NCI-H510A (cell line): ENCODE measurements at places on chromosomes 11 and 22.

DNA sequence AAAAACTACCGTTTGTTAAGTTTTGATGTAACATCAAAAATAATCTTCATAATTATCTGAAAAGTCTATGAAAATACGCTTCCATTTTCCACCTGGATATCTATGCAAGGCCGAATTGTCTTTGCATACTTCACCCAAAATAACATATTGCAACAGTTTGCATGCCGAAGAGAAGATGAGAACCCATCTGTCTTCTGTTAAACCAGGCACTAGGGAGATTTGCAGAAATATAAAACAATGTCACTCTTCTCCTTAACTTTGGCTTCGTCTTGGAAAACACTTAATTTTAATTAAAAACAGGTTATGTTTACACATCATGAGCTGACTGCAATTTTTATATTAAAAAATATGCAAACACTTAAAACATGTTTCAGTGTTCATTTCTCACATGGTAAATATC is 1325.8 kb downstream of the TBC1D22A start:
- DNase-seq = no peak

- no peak for DNase-seq
Measured at GRCh38 chr22:31333641-31334040, 12.5 kb downstream of the PATZ1 start.

GRCh38 chr22:41902932-41903421 is 11.9 kb downstream of the SHISA8 start:
- no peak for DNase-seq

- no peak for DNase-seq
Measured at GRCh38 chr11:20249378-20249777, 89.1 kb upstream of the DBX1 start.

DNA sequence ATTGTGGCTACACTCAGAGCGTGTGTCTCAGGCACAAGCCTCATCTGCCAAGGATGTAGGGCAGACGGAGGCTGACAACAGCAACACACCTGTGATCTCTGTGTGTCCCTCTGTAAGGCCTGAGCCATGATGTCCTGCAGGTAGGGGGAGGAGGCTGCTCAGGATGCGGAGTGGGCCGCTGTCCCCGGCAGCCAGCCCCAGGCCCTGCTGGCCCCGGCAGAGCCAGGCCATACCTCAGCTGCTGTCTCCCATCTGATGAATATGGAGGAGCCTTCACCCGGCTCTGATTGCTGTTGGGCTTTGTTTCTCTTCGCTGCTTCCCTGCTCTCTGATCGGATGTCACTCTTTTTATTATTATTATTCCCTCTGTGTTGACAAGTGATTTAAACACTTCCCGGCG is 83.6 kb upstream of the NCAM1 start:
- no peak for DNase-seq

DNA sequence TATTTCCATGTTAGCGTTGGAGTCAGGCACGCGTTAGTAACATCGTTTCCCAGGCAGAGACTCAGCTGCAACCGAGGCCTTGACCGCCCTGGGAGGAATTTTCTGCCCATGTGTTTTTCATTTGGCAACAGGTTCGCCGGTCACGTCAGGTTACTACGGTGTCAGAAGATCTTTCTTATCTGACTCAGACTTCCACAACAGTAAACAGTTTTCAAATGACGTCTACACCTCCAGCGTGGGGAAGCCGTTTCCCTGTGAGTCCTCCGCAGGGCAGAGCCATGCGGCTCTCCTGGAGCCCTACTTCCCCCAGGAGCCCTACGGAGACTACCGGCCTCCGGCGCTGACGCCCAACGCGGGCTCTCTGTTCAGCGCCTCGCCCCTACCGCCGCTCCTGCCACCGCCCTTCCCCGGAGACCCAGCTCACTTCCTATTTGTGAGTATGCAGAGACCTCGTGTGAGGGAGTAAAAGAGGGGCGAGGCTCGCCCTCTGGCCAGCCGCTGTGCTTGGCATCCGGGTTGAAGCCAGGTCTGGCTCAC is 14.3 kb upstream of the POU2AF3 start:
- DNase-seq = no peak

DNA sequence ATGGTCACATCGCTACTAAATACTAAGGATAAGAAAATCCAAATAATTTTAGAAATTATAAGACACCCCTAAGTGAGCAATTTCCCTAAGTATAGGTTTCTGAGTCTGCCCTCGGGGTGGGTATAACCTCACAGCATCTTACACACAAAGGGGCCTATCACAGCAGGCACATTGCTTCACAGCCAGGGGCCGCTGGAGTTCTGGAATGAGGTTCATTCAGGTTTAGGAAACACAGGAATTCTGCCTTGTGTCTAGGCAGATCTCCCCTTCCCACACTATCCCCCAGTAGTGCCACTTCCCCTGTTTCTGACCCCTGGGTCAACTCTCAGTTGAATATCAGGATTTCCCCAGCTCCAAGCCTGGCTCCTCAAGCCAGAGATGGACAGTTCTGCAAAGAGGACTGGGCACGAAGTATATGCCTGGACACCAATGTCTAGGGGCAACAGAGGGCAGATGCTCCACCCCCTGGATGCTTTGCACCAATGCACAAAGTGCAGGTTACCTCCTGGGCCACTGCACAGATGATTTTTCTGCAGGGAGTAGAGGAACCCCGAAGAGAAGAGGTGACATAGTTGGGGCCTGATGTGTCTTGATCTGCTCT is 11.4 kb downstream of the TUBA8 start:
- no peak for DNase-seq

DNA sequence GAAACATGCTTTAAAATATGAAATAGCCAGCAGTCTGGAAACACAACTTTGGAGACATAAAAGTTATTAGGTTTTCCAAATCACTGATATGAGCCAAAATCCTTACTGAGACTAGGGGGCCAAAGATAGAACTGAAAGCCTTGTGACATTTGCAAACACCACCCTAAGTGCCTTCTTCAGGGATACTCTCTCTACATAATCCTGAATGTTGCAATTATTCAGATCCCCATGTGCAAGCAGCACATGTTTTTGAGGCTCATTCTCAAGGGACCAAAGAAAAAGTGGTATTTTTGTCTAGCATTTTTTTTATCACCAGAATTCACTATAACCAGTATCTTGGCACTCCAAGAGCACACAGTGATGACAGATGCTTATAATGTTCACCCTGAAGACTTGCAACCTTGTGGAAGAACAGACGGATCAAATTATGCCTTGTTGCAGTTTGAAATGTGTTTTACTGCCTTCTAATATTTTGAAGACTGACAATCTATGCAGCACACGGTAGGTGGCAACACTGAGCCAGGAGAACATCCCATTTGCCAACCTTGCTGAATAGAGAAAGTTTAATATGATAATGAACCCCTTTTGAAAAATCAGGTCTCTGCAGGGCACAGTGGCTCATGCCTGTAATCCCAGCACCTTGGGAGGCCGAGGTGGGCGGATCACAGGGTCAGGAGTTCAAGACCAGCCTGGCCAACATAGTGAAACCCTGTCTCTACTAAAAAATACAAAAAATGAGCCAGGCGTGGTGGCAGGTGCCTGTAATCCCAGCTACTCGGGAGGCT is 78.5 kb downstream of the PLEKHA7 start:
- DNase-seq = no peak

GRCh38 chr22:20864186-20864908 is 5.5 kb downstream of the SNAP29 start:
- DNase-seq = no peak

GRCh38 chr11:117618302-117618981 is 178.6 kb downstream of the DSCAML1 start:
- peak; percentile 44 for DNase-seq

- peak; percentile 9 for DNase-seq
Measured at GRCh38 chr22:42462016-42462415, 29.8 kb upstream of the NFAM1 start.

DNA sequence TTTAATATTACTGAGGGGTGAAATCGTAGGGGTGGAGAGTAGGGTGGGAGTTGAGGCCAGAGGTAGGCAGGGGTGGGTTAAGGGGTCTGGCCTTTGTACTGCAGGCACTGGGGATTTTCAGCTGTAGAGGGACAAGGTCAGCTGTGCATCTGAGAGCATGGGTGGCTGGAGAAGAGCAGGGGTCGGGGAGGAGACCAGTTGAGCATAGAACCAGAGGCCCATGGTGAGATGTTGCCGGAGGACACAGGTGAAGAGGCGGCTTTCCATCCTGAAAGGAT is 12.1 kb upstream of the CELSR1 start:
- DNase-seq = no peak

GRCh38 chr11:72514331-72514730 is 80.0 kb upstream of the CLPB start:
- DNase-seq = no peak

- DNase-seq = no peak
Measured at GRCh38 chr11:77207019-77207485, 79.0 kb downstream of the MYO7A start.

GRCh38 chr11:33670250-33671011 is 30.2 kb downstream of the C11orf91 start:
- no peak for DNase-seq

- no peak for DNase-seq
Measured at GRCh38 chr11:133403900-133404299, 128.4 kb downstream of the OPCML start.

GRCh38 chr11:24478718-24479117 is 18.1 kb upstream of the LUZP2 start:
- DNase-seq = no peak

GRCh38 chr11:69238573-69239351 is 55.2 kb upstream of the MYEOV start:
- DNase-seq = no peak

GRCh38 chr11:1077033-1077416 is 2.4 kb downstream of the MUC2 start:
- DNase-seq = no peak

DNA sequence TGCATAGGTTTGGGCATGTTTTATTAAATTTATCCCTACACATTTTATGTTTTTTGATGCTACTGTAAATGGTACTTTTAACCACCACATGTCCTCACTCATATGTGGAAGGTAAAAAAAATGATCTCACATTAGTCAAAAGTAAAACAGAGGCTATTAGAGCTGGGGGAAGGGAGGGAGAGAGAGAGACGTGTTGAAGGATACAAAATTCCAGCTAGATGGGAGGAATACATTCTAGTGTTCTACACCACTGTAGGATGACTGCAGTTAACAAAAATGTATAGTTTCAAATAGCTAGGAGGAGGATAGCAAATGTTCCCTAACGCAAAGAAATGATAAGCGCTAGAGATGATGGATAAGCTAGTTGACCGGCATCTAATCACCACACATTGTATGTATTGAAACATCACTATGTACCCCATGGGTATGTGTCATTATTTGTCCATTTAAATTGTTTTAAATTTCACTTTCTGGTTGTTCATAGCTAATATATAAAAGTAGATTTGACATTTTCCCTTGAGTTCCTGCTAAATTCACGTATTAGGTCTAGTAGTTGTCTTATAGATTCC is 9.9 kb upstream of the GNB1L start:
- DNase-seq = no peak

GRCh38 chr11:121588747-121589146 is 136.0 kb upstream of the SORL1-AS1 start:
- DNase-seq = no peak

DNA sequence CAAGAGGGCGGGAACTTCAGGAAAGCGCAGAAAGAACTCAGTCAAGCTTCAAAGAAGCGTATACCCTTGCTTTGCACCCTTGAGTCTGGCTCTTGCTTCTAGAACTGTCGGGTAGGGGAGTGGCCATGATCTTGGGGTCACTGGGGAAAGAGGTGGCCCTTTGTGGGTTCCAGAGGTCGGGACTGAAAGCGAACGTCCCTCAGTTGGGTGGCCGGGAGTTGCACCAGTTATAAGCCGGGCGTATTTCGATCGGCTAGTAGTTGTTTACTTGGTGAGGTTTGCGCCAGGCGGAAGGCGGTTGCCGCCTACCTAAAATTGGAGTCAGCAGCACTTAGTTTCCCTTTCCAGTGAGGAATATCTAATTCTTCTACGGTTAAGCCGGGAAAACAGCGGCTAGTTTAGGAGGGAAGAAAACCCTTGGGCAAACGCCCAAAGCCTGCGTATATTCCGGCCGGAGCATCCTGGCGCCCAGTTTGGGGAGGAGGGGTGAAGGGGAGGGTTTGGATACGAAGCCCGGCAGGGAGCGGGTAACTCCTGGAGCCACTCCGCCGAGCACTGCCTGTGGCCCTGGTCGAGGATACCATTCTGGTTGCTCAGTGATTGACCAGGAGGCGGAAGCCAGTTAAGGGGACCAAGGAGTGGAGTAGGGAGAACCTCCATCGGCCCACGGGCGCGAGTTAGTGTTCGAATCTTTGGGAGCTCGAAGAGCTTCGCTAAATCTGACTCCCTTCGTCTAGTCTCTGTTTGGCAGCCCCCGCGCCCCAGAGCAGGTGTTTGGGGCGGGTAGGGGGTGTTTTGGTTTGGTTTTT is 807 bp upstream of the WT1 start:
- DNase-seq = no peak

DNA sequence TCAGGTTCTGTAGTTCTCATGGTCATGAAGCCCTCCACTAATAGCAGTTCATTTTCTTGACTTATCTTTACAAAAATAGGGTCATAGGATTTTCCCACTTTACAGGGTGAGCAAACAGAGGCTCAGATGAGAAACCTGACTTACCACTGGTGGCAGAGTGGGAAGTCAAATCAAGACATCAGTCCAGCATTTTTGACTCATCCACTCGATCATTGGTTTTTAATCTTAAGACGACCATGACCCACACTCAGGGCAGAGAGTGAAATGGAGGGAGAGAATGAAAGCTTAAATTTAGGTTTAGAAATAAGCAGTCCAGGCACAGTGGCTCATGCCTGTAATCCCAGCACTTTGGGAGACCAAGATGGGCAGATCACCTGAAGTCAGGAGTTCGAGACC is 42.1 kb downstream of the RTL6 start:
- no peak for DNase-seq

DNA sequence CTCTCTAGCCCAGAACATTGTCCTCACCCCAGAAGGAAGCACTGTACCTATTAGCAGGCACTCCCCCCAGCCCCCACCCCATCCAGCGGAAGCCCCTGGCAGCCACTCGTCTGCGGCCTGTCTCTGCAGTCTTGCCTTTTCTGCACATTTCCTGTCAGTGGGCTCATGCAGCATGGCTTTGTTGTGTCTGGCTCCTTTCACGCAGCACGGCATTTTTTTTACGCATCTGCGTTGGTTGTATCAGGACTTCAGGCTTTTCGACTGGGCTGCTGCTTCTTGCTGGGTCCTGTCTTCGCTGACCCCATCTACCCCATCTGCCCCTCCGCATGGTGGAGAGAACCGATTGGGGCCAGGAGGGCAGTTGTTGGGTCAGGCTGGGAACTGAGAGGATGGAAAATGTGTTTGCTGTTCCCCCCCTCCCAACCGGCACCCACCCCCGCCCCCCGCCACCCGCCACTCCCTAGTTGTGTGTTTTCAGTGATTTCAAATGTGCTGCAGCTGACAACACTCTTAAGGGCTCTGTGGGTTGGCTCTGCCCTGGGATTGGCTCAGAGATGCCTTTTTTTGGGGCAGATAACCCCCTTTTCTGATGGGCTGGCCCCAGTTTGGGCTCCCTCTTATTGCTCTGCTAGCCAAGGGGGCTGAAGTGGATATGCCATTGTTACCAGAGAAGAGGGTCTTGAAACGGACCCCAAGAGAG is 110.0 kb downstream of the KIAA1671 start:
- no peak for DNase-seq

GRCh38 chr11:119942583-119943297 is 195.2 kb downstream of the TRIM29 start:
- DNase-seq = no peak
